Glomerular endothelial cell (primary cell): ENCODE measurements at places on chromosomes 13 and 19. TPM values are rescaled to one million over a fixed set of nuclear protein-coding genes. Genes with fewer than 3 reads are reported as not detected.

COL5A3 gene
- 2.0 and 2.6 TPM in 2 replicates for total RNA-seq

FGF21 gene
- not detected in 2 replicates for total RNA-seq

DNA sequence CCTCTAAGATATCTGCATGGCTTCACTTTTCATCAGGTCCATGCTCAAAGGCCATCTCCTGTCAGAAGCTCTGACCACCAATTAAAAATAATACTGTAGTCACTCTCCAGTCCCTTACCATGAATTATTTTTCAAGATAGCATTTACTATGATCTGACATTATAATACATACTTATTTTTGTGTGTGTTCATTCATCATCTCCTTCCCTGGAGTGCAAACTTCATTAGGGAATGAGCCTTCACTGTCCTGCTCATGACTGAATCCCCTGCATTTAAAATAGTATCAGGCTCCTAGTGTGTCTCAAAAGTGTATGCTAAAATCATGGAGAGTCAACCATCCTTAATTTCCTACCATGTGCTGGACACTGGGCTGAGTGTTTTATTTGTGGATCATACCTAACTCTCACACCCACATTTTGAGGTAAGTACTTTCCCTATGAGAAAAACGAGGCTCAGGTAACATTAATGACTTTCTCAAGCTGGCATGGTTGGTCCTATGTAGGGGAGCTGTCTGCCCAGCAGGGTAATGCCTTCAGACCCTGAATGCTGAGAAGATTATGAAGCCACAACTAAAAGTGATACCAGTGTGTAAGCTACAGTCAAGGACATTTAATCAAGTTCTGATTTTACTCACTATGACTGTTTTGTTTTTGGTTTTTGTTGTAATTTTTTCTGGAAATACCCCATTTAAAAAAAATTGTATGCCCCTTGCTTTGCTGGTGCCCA is 16.3 kb downstream of the PLA2G4C start:
- no peak for DNase-seq

- no peak for DNase-seq
Measured at GRCh38 chr19:3112375-3113099, 18.4 kb downstream of the GNA11 start.

LILRB1 gene
- 0.10 and 1.2 TPM in 2 replicates for total RNA-seq

GRCh38 chr19:33376423-33376822 is 2.9 kb downstream of the CEBPG start:
- peak; percentile 61 for DNase-seq

VMAC gene
- total RNA-seq: 3.2 and 6.1 TPM in 2 replicates

DNA sequence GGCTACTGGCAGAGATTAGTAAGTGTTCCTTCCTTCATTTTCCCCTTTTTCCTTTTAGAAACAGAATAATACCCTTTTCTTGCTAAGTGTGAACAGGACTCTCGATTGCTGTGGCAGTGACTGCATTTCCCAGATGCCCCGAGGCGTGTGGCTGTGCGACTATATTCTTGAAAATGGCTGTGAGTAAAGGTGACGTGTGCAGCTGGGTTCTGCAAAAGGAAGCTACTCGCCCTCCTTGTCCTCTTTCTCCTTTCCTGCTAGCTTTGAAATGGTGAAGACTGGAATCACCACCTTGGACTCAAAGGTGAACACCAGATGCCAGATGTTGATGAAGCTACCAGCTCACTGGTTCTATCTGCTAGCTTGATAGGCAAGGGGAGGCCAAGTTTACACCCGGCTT is 121.4 kb downstream of the MIPEP start:
- DNase-seq: no peak

IRF3 gene
- total RNA-seq: 36.9 and 46.9 TPM in 2 replicates

OR4F17 gene
- total RNA-seq: not detected in 2 replicates

ZNF317 gene
- total RNA-seq: 14.5 and 22.5 TPM in 2 replicates

GRCh38 chr13:102386461-102386860 is 15.4 kb downstream of the FGF14 start:
- DNase-seq: no peak

GRCh38 chr13:108632649-108633167 is 3.3 kb downstream of the MYO16 start:
- DNase-seq: no peak

- no peak for DNase-seq
Measured at GRCh38 chr19:17108453-17108784, 32.8 kb downstream of the MYO9B start.

DNA sequence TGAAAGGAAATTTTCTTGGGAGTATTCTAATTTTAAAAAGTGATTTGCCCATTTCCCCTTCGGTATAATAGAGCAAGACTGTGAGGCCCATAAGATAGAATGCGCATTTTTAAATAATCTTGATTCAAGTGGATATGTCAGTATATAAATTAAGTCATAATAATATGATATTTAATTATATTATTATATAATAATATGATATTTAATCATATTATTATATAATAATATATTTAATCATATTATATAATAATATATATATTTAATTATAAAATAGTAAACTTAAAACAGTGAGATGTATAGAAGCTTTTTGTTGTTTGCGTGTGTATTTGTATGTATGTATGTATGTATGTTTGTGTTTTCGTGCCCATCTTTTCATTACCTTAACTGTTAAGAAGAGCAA is 682.5 kb downstream of the PCDH9 start:
- DNase-seq: no peak

- DNase-seq: no peak
Measured at GRCh38 chr19:8333767-8334457, 9.2 kb downstream of the KANK3 start.

- DNase-seq: no peak
Measured at GRCh38 chr13:93172109-93172508, 54.5 kb upstream of the GPC6 start.

DNA sequence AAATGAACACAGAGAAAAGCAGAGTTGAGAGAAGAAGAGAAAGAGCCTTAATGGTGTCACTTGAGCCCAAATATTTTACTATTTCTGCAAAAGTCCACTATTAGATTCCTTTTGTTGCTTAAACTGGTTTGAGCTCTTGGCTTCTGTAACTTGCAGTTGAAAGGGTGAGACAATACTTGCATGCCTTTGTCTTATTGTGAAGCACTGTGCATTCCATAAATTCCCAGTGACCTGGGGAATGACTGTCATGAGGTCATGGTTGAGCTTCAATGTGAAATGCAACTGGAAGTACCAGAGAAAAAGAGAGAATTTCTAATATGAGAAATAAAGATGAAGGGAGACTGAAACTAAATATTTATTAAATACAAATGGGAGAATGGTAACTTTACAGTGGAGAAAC is 310.9 kb downstream of the TDRD3 start:
- no peak for DNase-seq

- DNase-seq: no peak
Measured at GRCh38 chr19:47752440-47753211, 7.3 kb downstream of the NOP53 start.

DNA sequence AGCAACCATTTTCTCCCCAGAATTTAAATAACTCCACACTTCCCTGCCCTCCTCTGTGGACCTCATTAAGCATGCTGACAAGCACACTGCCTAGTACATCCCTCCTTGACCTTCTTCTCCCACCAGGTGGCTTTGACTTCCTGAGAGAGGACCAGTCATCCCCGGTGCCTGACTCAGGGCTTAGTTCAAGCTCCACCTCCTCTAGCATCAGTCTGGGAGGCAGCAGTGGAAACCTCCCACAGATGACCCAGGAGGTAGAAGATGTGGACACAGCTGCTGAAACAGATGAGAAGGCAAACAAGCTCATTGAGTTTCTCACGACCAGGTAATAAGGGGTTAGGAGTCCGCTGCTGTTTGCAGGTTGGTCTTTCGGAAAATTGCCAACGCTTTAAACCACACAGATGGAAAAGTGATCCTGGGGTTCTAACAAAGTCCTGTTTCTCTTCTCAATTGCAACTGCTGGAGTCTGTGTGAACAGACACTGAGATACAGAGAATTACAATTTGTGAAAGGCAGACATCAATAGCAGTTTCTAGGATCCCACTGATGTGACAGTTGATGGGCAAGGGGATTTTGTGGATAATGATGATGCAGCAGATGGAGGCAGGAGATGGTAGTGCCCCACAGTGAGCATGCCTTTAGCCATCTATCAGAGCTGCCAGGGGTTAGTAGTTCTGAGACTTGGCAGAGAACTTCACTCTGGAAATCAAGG is 86.7 kb downstream of the ZAR1L start:
- DNase-seq: no peak

GRCh38 chr19:32097620-32098019 is 247.8 kb upstream of the ZNF507 start:
- no peak for DNase-seq
